GM23338 (cell line): ENCODE measurements at places on chromosomes 11 and 22.
A peak's percentile ranks its signal among the peaks of the same experiment; 100 is the strongest.

DNA sequence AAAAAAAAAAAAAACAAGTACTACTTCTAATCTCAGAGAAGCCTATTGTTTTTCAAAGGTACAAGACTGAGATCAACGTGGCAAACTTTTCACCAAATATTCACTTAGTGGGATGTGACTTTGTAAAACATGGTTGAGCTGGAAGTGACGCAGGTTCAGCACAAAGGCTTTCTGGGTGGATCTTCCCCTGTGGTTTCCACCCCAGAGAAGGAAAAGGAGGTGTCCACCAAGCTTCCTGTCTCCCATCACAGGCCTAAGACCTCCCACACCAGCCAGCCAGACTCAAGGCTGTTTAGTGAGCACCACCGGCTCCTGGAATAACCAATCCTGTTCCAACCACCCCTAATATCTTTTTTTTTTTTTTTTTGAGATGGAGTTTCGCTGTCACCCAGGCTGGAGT, 5.7 kb downstream of the TMEM184B start:
- DNase-seq: no peak

DNA sequence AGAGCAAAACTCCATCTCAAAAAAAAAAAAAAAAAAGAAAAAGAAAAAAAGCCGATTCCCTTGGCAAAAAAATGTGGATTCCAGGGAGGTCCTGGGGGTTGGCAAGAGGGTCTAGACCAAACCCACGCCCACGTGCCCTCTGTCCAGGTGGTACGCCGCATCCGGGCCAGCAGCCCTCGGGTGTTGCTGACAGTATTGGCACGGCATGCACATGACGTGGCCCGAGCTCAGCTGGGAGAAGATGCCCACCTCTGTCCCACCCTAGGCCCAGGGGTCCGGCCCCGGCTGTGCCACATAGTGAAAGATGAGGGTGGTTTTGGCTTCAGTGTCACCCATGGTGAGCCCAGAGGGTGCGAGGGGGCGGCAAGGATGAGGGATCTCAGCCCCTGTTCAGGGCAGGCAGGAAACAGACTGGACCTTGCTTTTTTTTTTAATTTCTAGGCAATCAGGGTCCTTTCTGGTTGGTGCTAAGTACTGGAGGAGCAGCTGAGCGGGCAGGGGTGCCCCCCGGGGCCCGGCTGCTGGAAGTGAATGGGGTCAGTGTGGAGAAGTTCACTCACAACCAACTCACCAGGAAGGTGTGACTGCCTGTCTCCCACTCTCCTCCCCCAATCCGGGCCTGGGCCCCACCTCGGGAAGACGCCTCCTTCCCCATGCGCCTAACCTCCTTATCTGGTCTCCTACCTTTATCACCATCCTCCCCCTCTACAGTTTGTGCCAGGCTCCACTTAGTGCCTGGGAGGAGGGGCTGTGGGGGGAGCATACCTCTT, 2.0 kb downstream of the NHERF4 start:
- DNase-seq: no peak

GRCh38 chr11:66467034-66467659, 442 bp downstream of the PELI3 start:
- DNase-seq: peak; percentile 64

DNA sequence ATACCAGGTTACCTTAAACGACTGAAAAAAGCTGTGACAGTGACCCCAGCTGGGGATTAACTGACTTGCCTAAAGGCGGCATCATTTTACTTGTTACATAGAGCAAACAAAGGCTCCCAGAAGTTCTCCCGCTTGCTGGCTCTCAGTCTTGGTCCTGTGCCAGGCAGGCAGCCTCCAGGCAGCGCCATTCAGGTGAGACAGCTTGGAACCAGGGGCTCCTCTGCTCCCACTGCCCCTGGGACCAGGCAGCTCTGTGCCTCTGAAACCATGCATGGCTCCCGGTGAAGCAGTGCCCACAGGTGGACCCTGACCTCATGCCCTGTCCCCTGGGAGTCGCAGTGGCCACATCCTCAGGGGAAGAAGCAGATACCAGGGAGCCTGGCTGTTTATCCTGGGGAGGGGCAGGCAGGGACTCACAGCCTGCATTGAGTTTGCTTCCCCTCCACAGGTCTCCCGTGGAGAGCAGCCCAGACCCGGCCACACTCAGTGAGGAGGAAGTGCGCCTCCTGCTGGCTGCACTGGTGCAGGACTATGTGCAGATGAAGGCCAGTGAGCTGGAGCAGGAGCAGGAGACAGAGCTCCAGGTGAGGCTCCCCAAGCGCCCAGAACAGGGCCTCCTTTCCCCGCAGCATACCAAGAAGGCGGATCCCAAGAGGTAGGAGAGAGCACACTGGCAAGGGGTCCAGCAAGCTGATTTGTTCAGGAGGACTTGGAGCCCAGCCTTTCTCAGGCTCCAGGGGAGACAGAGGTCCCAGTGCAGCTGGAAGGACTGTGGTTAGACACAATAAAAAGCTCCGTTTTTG, 15.6 kb upstream of the CYP2R1 start:
- peak; percentile 82 for DNase-seq

- DNase-seq: no peak
Measured at GRCh38 chr22:27723158-27723557, 78.4 kb downstream of the MN1 start.

GRCh38 chr22:24072361-24072760, 61.3 kb downstream of the CABIN1 start:
- DNase-seq: no peak

- DNase-seq: no peak
Measured at GRCh38 chr22:37703906-37704305, 7.1 kb downstream of the TRIOBP start.

DNA sequence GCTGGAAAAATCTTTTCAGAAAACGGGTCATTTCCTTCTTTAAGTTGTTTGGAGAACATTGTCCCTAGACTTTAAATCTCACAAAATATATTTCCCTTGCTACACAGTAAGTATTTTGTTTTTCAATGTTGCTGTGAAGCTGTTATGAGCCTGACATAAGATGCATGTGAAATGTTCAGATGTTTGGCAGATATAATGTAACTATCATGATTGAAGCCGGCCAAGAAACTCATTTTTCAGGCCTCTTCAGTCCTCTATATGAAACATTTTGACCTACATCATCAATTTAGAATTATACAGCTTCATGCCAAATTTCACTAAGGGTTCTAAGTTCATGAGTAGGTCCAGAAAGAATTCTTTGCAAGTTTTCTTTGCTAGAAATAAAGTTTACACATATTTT, 133.8 kb downstream of the JRKL start:
- DNase-seq: no peak

GRCh38 chr22:37681556-37682049, 4.5 kb upstream of the NOL12 start:
- peak; percentile 91 for DNase-seq

- no peak for DNase-seq
Measured at GRCh38 chr11:36186340-36187175, 102.7 kb downstream of the COMMD9 start.

DNA sequence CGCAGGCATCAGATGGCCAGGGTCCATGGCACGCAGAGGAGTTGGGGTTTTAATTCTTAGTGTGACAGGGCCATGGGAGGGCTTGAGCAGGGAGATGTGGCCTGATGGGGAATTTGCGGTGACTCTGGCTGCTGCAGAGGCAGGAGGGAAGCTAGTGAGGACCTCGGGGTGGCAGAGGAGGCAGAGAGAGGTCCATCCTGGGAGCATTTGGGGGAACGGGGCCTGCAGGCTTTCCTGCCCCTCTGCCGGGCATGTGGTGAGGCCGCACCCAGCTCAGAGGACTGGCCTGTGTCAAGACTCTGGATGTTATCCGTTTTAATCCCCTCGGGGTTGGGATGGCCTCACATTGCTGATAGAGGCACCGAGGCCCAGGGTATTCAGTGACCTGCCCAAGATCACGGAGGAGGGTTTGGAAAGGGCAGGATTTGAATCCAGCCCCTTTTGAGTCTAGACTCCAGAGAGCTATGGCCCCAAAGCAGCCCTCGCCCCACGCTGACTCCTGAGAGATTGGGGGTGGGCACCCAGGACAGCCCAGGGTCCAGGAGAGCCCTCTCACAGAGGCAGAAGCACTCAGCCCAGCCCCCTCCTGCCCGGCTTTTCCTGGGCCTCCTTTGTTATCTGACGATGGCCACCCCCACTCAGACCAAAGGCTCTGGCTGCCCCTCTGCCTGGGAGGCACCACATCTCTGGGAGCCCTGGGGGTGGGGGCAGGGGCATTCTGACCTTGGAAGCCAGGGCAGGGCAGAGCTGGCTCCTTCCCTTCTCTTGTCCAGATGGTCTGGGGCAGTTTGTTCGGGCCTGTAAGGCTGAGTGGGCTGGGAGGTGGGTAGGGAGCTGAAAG, 13.9 kb downstream of the MGAT3 start:
- no peak for DNase-seq

DNA sequence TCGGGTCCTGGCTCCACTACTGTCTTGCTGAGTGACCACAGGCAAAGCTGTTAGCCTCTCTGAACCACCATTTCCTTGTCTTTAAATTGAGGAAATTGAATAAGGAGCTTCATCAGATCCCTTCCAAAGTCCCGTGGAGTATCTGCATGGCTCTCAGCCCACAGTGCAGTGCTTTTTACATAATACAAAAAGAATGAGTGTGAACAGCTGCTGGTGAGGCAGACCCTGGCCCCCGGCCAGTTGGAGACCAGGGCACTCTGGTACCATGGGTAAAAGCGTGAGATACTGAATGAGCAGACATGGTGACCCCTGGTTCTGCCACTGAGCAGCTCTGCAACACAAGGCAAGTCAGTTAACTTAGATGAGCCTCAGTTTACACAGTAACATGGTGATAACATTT, 86.8 kb downstream of the GALNT18 start:
- no peak for DNase-seq

DNA sequence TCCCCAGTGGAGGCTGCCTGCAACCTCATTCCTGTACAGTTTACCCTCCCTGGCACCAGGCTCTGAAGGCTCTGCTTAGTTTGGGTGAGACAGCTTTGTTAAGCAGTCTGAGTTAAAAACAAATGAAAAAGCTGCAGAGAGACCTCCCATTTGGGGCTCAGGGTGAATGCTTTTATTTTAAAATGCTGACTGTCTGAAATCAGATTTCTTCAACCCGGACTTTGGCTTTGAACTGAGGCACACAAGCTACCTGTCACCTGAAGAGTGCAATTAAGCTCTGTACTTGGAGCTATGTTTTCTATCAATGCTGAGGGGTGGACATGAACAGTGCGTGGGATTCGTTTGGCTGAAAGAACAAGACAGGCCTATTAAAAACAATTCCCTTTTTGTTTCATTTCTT, 217.5 kb upstream of the SORL1-AS1 start:
- no peak for DNase-seq

- no peak for DNase-seq
Measured at GRCh38 chr11:110242746-110243145, 53.7 kb downstream of the RDX start.

- peak; percentile 69 for DNase-seq
Measured at GRCh38 chr11:2444821-2445745, at the start of gene KCNQ1. TSS of gene KCNQ1 (plus strand) at chr11:2445008. CDS start at chr11:2445099, 91 bp downstream.

DNA sequence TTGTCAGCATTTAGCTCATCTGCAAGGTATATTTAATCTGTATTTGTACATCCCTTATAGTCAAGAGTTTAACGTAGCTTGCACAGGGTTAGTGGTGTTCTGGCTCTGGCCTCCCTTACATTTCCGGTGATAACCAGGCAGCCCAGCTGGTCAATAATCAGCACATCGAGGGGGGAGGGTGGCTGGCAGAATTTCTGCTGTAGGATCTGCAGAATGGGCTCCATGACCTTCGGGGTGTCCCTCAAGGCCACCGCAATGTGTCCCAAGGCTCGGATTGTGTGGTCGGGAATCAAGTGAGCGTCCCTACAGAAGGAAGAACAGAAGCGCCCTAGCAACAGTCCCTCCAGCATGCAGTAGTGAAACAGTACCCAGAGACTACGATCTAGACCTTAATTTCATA, 25.1 kb downstream of the SERPIND1 start:
- DNase-seq: no peak

DNA sequence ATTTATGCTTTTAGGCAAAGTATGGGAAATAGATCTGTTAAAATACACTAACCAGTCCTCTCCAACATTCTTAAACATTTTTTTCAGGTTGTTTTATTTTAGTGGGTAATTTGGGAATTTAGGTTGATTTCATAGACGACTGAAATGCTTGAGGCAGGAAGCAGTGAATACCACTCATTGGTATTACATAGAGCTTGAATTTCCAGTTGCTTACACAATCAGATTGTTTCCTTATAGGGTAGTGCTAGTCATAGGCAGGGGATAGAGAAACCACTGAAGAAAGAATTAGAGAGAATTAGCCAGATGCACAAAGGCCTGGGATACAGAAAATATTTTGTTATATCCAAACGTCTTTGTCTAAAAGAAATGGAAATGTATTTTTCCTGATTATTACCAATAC, 23.9 kb upstream of the LYVE1 start:
- DNase-seq: no peak

DNA sequence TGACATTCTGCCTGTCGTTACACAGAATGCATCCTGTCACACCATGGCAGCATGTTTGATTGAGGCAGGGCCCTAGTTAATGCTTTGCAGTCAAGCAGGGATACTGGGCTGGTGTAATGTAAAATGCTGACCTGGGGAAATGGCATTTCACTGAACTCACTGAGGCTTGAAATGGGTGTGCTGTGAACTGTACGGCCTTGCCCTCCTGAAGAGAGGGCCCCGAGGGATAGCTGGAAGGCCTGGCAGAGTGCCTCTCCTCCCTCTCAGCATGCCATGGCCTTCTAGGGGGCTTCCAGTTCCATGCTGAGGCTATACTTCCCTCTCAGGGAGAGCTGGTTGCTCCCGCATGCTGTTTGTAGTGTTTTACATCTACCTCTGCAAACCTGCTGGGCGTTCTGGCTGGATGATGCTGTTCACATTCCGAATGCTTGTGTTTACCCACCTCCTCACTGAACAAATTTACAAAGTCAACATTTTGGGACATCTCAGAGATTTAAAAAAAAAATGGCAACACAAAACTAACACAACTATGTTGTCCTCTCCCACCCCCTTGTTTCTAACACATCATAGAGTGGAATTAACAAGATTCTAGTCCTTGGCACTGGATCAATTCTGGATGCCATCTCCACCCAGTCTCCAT, 416.7 kb upstream of the CADM1 start:
- DNase-seq: no peak

DNA sequence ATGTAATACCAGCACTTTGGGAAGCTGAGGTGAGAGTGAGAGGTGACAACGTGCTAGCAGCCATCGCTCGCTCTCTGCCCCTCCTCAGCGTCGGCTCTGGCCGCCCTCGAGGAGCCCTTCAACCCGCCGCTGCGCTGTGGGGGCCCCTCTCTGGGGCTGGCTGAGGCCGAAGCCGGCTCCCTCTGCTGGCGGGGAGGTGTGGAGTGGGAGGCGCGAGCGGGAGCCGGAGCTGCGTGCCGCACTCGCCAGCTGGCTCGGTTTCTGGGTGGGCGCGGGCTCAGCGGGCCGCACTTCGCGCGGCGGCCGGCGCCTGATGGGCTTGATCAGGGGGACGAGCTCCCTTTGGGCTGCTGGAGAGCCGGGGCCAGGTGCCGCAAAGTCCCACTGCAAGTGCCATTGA, 98.9 kb upstream of the UBASH3B start:
- peak; percentile 74 for DNase-seq

DNA sequence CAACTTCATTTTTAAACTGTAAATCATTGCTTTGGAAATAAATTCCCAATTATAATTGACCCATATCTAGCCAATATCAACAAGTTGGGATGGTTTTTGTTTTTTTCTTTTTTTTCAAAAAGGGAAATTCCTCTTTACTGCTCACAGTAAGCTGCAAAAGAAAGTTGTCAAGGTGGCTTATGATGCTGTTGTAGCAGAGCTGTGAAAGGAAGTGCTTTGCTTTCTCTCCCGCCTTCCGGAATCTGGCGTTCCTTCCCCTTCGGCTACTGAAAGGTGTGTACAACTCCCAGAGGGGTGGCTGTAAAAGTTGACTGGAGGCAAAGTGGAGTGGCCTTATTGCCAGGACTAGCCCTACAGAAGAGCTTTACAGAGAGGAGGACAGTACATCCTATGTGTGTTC, 16.2 kb upstream of the ADSL start:
- no peak for DNase-seq
